Osteoblast (primary cell): ENCODE measurements at places on chromosomes 2 and 18. TPM values are rescaled to one million over a fixed set of nuclear protein-coding genes. Genes with fewer than 3 reads are reported as not detected.

- DNase-seq = peak; percentile 58
These were observed 438 bp downstream of the HSPE1 start for GRCh38 chr2:197500503-197501131.

The PSMA8 gene
- total RNA-seq = not detected in 2 replicates

DNA sequence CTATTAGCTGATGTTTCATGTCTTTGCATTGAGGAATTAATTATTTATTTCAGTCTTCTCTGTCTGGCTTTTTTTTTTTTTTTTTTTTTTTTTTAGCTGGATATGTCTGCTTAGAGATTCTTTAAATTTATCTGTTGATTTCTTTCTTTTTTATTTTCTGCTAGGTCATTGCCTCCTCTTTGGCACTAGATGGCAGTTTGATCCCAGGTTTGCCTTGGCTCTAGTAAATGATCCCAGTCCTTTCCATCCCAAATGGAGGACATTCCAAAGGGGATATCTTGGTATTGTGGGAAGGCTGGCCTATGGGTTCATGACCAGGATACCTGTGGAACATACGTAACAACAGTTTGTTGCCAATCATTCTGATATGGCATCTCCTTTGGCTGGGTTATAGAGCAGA is 339.5 kb upstream of the GCFC2 start:
- DNase-seq = no peak

DNA sequence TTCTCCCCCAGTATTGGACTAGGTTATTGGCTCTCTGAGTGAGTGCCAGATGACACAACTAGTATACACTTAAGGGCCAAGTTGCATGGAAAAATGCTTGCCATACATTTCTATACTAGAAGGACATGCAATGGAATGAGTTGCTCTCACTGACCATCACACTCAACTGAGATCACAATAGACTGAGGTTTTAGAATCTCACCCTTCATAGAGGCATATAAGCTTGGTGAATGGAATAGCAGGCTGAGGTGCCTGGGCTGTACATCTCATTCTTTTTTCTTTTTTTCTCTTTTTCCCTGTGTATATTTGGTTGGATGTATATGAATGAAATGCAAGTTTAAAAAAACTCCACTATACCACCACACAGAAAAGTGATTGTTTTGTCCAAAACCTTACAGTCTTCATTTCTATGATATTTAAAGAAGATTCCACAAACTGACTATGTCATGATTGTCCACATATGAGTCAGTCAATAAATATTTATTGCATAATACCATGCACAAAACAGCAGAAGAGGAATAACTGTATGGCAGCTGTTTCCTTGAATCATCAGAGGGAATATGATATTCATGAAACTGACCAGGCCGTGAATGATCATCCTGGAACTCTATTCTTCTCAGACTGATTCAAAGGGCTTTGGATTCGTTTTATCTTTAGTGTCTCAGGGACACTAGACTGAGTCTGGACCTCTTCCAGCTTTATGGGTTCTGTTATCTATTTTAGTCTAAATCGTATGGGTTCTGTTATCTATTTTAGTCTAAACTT is 122.6 kb upstream of the STK17B start:
- DNase-seq = peak; percentile 79

- no peak for DNase-seq
These were observed 5.2 kb downstream of the ABCB6 start for GRCh38 chr2:219213486-219214071.
